ENCODE measurements at places on chromosomes 7 and 10.

DNA sequence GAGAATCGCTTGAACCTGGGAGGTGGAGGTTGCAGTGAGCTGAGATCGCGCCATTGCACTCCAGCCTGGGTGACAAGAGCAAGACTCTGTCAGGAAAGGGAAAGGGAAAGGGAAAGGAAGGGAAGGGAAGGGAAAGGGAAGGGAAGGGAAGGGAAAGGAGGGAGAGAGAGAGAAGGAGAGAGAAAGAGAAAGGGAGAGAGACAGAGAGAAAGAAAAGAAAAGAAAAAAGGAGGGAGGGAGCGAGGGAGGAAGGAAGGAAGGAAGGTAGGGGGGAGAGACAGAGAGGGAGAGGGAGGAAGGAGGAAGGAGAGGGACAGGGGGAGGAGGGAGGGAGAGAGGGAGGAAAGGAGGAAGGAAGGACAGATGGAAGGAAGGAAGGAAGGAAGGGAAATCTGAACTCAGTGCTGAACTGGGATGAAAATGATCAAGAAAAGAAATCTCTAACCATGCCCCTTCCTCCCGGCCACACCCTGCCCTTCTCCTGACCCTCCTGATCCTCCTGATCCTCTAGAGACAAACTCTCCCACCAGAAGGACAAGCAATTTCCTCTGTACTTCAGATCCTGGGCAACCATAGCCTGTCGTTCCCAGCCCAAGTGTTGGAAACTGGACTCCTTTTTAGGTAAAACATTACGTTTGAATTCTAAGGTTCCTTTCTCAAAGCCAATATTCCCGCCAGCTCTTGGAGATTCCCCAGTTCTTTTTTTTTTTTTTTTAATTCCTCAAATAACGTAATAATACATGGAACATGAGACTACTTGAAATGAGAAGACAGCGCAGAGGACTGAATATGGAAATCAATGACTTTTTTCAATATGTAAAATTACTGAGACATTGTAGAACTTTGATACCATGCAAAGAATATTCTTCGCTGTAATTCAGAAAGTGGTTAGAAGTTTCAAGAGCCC is 32.1 kb downstream of the NMT2 start:
- no peak for DNase-seq

- DNase-seq, result no peak
Observed at GRCh38 chr7:140390466-140391190, 7.7 kb downstream of the SLC37A3 start.

GRCh38 chr10:37794305-37794976 is 63.0 kb downstream of the ZNF248 start:
- DNase-seq, result no peak

GRCh38 chr10:11899067-11899876 is 76.1 kb downstream of the PROSER2 start:
- DNase-seq, result no peak

- DNase-seq, result no peak
Observed at GRCh38 chr7:44390701-44391100, 65.3 kb upstream of the CAMK2B start.
